CD4-positive, alpha-beta T cell treated with Interleukin-12 subunit alpha and Interleukin-12 subunit beta, for 1 hour (primary cell): ENCODE measurements at places on chromosomes 6 and 20.

DNA sequence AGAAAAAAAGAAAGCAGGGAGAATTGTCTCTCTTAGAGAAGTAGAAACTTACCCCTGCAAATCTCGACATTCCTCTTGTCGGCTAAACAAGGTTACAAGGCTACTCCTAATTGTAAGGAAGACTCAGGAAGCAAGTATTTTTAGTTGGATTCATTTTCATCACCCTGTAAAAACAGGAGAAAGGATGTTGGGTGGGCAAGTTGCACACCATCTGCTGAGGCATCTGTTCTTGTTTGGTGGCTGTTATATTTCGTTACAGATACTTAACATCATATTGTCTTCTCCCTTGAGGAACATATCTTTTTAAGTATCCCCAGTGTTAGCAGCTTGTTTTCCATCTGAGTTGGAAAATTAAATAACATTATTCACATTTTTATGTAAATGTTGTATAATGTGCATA is 187.5 kb downstream of the PLCB4 start:
- no peak for DNase-seq

GRCh38 chr20:49245921-49246740 is 26.9 kb downstream of the DDX27 start:
- DNase-seq, result peak; percentile 53

GRCh38 chr6:76681781-76682180 is 609.3 kb upstream of the IMPG1 start:
- DNase-seq, result no peak

DNA sequence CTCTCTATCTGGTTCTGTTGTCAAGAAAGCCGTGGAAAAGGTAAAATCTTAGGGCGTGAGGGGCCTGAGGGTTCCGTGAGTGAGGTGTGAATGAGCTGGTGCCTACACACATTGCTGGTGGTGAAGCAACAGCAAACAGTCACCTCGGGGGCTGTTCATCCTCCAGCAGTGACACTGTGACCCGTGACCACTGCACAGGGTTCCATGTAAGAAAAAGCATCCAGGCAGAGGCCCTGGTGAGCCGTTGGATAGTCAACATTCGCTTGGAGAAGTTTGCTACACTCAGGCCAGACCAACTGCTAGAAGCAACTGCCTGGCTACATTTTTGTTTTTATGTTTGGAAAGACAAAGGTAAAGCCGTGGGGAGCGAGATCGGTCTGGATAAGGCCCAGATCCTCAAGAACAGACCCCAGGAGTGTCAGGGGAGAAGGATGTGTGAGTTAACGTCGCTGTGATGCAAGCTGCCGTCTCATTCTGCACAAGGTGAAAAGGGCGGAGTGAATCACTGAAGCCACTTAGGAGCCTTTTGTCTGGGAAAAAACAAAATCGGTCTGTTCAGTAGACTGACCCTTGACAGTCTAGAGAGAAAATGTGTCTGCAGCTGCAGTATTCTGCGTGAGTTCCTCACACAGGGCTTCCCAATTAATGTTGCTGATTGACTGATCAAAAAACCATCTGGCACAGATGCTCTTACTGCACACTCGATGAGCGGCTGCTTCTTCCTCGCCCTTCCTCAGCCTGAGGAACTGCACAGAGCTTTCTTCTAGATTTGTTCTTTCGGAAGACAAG is 404.0 kb downstream of the SMOC2 start:
- no peak for DNase-seq

DNA sequence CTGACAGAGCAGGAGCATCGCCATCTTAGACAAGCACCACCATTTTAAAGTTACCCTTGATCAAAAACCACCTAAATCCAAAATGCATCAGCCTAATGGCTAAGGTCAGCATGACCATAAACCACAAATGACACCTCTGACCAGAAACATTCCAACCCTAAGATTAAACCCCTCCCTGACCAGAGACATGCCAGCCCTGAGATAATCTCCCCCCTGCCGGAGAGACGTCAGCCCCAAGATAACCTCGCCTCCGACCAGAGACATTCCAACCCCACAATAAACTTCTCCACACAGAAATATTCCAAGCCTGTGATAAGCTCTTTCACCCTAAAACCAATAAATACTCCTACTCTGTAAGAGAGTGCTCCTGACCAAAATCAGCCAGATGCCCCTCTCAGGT is 53.5 kb downstream of the PXDC1 start:
- DNase-seq, result no peak

DNA sequence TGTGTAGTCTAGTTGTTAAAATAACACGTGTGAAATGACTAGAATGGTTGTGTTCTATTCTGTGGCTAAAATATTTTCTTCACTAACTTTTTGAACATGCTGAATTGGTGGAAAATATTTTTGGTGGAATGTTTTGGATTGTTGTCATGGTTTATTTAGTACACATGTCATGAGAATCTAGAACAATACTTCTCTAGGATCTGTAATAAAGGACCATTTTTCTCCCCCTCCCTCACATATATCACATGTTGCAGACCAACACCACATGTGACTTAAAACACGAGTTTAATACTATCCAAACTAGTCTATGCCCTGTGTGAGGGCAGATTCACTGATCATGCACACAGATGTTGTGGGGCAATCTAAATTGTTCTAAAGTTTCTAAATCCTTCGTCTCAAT is 29.2 kb downstream of the FIG4 start:
- no peak for DNase-seq

DNA sequence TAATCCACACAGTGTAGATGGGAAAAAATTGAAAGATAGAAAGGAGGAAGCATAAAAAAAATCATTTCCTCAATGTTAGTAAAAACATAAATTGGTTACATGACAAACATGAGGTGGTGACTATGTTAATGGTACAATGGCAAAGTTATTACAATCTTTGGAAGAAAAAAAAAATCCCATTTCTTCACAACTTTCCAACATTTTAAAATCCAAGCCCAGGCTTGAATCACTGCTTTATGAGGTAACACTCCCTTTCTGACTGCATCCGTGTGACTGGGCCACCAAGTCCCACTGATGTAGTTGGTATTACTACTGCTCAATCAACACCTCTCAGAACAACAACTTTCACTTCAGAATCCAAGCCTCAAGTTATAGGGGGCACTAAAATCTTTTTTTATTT is 160.4 kb downstream of the BTBD9 start:
- no peak for DNase-seq

DNA sequence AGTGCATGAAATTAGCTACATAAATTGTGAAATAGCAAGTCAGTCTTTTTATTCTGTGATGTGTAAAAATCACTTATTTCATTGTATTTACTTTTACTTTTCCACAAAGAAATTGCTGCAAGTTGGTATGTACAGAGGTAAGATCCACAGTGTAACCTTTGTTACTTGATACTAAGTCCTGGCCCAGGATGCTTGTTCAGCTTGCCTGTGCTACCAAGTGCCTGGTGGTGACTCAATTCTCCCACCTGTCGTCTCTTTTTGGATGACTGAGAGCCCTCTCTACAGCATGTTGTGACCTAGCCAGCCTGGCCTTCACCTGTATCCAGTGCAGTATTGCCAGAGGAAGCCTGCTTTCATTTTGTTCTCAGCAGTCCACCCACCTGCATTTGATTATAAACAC is 54.9 kb downstream of the ANKRD6 start:
- no peak for DNase-seq

GRCh38 chr20:16350465-16350864 is 222.8 kb downstream of the KIF16B start:
- no peak for DNase-seq

DNA sequence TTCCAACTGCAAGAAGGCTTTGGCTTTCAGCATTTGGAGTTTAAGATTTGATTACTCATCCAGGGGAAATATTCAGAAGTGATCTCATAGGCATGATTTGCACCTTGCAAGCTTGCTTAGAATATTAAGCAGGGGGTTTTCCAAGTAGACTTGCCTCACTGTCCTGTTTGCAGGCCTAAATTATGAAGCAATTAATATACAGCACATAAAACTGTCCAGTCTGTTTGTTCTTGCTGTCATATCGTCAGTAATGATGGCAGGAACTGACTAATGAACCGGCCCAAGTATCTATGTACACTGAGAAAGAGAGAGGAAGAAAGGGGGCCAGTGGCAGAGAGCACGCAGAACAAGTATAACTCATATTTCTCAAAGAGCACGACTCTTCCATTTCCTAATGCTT is 212.5 kb upstream of the SUPT3H start:
- no peak for DNase-seq

- no peak for DNase-seq
Observed at GRCh38 chr6:92126983-92127382, 1292.4 kb downstream of the EPHA7 start.

DNA sequence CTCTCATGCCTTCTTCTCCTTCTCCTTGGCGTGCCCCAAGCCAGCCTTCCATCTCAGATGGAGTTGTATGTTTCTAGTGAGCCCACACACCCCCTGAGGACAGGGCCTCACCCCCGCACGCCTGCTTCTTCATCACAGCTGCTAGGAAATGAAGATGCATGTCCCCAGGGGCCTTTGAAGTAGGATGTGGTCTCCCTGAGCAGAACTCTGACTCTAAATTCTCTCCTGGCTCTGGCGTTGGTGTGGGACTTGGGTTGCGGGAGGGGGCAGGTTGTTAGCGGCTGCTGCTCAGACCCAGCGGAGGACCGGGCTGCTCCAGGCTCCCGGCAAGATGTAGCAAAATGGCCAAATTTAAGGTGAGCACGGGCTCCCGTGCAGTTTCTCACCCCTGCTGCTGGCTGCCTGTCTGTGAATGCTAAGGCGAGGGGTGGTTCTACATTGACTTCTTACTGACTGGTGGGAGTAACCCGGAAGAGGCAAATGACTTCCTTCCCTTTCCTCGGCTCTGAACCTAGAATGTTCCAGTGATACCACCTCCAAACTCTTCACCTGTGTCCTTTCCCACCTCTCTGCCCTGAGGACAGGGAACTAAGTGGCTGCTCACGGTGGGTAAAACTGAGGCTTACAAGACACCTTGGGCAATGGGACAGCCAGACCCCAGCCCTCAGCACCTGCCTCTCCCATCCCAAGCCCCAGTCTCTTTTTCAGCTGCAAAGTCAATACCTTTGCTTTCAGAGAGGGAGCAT is 8.8 kb downstream of the SYNJ2 start:
- no peak for DNase-seq

DNA sequence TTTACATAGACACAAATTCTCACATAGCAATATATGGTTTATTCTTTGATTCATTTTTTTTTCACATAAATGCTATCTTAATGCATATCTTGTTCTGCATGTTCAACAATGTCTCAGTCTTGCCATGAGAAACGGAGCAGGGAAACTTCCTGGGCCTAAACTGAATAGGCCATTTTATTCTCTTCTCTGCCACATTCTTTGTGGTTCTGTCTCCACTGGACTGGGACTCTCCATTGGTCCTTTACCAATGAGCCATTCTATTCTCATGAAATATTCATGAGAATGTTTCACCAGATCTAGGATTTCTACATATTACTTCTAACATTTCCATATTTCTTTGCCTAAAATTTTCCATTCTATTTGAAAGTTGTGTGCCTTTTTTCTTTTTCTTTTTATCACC is 42.8 kb downstream of the LAMA2 start:
- DNase-seq, result no peak

GRCh38 chr6:7261852-7262461 is 51.0 kb downstream of the SSR1 start:
- DNase-seq, result no peak
